HFF-Myc (cell line): ENCODE measurements at places on chromosomes 16 and 17.

DNA sequence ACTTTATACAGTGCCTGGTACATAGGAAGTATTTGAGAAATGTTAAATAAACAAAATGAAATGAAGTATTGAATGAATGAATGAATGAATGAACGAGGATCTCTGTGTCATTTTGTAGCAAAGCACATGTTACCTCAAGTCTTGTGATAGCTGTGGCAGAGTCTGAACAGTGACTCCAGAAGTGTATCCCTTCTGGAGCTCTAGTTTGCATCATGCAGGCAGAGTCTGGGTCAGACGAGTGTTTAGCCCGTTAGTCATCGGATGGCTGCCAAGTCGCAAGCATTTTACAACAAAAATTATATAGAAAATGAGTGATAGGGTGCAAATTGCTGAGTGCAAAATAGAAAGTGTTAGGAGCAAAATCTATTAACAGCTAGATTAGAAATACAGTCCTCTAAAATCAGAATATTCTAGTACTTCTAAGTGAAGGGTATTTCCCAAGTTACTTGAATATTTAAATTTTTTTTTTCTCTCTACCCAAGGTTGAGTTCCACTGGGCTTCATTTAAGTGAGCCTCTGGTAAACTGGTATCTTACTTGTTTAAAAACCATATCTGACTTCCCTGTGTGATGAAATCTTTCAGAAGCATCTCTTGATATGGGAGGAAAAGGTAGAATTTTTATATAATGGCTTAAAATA, 113.3 kb downstream of the FTO start:
- DNase-seq = peak; percentile 70

GRCh38 chr17:42853968-42854790, 3.2 kb downstream of the AOC3 start:
- no peak for DNase-seq

GRCh38 chr17:48074322-48075081, 26.3 kb downstream of the NFE2L1 start:
- peak; percentile 63 for DNase-seq

DNA sequence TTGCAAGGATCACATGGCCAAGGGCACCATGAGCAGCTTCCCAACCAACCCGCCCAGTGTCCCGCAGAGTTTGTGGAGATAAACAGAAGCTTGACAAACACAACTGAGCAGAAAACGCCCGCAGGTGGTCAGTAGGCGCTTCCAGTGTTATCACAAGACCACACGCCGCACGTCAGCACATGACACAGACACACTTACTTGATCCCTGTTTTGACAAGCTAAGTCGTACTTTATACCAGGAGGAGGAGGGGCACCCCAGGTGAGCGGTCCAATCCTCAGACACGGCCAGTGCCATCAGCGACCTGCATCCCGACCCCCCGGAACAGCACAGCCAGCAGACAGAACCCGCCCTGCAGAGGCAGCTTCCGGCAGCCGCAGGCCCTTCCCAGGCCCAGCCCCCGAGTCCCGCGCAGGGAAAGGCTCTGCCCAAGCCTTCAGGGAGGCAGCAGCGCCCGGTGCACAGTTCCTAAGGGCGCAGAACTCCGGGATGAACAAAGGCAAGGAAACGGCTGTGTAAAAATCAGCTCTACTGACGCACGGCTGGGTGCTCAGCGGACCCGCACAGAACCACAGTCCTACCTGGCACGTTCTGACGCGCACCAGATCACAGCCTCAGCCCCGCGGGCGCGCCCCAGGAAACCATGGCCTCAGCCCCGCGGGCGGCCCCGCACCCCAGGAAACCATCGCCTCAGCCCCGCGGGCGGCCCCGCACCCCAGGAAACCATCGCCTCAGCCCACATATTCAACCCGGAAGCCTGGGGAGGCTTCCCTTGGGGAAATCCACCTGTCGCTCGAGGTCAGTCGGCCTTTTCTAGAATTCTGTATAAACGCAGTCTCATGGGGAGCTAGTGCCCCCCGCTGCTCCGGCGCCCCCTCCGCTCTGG, 27.8 kb downstream of the AXIN1 start:
- no peak for DNase-seq

DNA sequence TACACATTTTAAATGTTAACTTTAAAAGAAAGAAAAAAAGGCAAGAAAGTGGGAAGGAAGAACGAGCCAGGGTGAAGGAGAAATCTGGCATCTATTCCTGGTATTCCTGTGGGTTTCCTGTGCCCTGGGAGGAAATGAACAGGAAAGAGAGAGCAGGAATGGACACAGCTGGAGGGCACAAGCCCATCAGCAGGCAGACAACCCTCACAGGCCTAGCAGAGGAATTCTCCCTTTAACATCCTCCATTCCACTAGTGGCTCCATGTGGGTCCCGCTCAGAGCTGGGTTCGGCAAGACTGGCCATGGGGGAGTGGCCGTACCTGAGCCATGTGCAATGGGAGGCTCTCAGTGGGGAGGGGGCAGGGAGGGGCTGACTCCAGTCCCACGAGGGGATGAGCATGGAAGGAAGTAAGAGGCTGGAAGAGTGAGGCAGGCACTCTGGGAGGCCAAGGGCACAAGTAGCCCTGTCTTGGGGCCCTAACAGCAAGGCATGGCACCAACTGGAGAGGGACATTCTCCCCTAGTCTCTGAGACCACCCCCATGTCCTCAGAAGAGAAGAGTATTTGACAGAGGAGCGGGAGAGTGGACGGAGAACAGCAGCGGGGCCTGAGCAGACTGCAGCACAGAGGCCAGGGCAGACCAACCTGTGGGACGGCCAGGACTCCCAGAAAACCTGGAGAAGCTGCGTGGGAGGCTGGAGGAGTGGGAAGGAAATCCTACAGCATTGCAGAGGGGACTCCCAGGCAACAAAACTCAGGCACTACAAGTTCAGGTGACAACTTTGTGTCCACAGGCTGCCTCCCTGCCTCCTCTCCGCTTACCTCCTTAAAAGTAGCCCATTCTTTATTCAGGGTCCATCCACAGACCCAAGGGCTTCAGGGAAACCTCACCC, 30.2 kb downstream of the TK2 start:
- DNase-seq = no peak

DNA sequence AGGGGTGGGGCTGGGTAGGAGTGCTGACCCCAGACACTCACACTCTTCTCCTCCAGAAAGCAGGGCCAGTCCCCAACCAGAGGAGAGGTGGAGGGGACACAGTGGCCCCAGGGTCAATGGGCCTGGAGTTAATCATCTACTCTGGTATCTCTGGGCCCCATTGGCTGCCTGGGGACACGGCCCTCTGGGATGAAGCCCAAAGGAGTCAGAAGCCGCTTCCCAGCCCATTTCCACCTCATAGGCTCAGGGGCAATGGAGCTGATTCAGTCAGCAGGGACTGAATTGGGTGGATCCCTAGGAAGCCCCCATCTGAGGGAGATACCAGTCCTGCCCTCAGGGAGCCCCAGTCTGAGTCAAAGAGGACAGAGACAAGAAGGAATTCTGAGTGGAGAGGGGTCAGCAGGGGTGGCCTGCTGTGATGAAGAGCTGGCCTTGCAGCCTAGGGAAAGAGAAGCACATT, 2.9 kb upstream of the NAGS start:
- DNase-seq = no peak

- DNase-seq = no peak
These were observed 136.0 kb upstream of the NOG start for GRCh38 chr17:56457501-56457900.

DNA sequence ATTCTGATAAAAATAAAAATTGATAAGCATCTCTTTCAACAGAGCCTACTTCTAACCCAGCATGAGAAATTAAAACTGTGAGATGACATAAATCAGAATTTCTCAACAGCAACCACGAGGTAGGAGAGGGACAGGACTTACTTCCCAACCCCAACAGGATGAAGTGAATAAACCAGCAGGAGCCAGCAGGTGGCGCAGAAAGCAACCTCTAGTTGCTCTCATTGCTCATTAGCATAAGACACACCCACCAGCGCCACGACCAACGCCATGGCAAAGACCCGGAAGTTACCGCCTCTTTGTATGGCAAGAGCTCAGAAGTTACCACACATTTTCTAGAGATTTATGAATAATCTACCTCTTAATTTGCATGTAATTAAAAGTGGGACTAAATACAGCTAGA, 189.4 kb upstream of the CDH8 start:
- peak; percentile 0 for DNase-seq
